ENCODE measurements at places on chromosomes 1 and 21. TPM values are rescaled to one million over a fixed set of nuclear protein-coding genes. Genes with fewer than 3 reads are reported as not detected.

DNA sequence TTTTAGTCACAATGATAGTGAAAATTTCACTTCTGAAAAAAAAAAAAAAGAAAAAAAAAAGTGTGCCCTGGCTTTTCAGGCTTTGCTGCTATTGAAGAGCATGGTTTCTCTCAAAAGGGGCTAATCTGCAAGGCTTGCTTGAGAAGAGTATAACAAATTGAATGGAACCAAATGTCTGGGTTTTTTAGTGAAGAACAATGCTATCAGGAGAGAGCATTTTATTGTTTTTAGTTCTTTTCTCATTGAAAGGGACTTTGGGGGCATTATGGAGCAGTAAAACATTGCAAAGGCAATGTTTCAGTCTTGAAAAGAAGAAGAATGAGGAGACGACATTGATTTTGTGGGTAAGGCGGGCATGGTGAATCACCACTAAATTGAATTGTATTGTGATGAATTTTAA is 28.2 kb downstream of the VCAM1 start:
- DNase-seq, result no peak

- no peak for DNase-seq
These were observed 13.6 kb upstream of the CDK11B start for GRCh38 chr1:1672181-1672965.

- no peak for DNase-seq
These were observed 10.9 kb downstream of the PRDX6 start for GRCh38 chr1:173488001-173488400.

GRCh38 chr1:20262810-20263534 is 27.7 kb upstream of the VWA5B1 start:
- no peak for DNase-seq

- no peak for DNase-seq
These were observed 10.7 kb upstream of the COA6 start for GRCh38 chr1:234362558-234362957.

Gene OR2AJ1
- not detected for total RNA-seq

Gene PRRX1
- total RNA-seq, result 1.5 TPM

Gene CFHR2
- not detected for total RNA-seq
